Dermis blood vessel endothelial cell (primary cell): ENCODE measurements at places on chromosomes 7 and 10.
A peak's percentile ranks its signal among the peaks of the same experiment; 100 is the strongest.

GRCh38 chr7:148698397-148699023 lies at the start of gene CUL1:
Gene CUL1, plus strand, starts transcription at chr7:148698903. Its CDS starts 31,220 bp downstream, at chr7:148730123.
- DNase-seq: peak; percentile 80

GRCh38 chr7:47614450-47614849 lies 32.5 kb upstream of the TNS3 start:
- no peak for DNase-seq

DNA sequence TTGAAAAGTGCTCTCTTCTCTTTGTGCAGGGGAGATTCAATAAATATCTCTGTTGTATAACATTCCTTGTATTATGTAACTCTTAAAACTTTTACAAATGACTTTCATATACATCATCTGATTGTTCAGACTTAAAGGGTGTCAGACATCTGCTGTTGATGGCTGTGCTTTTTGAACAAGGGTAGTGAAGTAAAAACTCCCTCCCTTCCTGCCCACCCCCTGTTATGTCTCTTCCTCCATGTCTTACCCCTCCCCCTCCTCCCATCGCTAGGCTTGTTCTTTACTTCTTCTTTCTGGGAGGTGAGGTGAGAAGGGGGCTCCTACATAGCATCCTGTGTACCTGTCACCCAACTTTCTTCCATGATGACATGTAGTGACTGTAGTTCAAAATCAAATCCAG lies 23.4 kb upstream of the ABCB4 start:
- no peak for DNase-seq

- no peak for DNase-seq
These were observed 77.6 kb upstream of the LRRC4 start for GRCh38 chr7:128108641-128109423.

GRCh38 chr7:1368682-1369571 lies 90.3 kb downstream of the MICALL2 start:
- peak; percentile 6 for DNase-seq

DNA sequence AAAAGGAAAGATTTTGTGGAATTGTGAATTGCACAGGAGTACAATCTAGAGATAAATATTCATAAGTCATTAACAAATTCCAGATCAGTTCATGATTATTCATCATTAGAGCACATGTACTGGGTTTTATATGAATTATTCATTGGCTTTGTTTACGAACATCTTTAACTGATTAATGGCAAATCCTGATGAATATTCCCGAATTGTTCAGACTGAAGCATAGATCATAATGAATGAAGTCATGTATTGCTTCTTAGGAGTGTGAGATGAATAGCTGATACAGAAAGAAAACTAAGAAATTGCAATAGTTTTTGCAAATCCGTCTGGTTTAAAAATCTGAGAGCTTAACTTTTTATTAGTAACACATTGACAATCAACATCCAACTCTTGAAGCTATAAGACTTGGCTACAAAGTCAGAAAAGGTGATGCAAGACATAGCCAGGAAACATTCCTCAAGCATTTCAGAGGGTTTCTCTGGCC lies 183.6 kb upstream of the DGKB start:
- DNase-seq: no peak

DNA sequence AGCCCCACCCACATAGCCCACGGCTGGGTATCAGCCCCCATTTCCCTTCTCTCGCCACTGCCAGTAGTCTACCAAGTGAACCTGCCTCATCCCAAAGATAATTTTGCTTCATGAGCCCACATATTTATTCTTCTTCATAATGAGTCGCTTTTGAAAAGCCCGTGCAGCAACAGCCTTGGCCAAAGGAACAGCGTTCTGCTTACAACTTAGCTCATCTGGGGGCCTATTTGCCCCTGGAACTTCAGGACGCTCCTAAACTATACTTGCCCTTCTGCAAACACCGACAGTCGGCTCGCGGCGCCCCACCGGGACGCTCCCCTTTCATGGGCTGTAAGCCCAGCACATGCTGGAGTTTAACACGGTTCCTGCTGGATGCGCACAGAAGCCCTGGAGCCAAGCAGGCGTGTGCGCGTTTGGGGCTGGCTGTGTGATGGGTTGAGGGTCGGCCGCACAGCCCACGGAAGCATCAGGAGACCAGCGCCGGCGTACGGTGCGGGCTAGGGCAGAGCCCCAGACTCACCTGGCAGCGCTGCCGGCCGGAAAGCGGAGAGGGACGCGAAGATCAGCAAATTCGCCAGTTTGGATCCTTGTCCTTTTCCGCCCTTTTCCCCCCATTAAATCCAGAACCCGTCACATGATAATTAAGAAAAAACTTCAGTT lies 370 bp downstream of the TMEM60 start:
- DNase-seq: no peak

GRCh38 chr10:127000598-127000997 lies 95.4 kb downstream of the DOCK1 start:
- no peak for DNase-seq

DNA sequence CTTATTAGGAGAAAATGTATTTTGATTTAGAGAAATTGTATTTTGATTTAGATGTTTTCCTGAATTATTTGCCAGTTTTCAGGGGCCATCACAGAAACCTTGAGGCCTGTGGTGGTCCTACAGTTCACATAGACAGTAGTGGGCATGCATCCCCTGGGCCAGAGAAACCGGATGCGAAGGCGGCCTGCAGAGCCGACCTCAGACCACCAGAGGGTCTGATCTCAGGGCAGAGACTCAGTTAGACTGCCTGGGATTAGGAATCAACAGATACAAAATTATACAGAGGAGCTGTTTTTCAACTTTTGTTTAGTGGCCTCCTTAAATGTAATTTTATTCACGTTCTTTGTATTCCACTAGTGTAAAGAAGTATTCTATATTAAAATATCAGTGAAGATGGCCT lies 158.4 kb downstream of the PAXIP1 start:
- no peak for DNase-seq

GRCh38 chr10:117502421-117503243 lies 39.9 kb upstream of the EMX2 start:
- no peak for DNase-seq

DNA sequence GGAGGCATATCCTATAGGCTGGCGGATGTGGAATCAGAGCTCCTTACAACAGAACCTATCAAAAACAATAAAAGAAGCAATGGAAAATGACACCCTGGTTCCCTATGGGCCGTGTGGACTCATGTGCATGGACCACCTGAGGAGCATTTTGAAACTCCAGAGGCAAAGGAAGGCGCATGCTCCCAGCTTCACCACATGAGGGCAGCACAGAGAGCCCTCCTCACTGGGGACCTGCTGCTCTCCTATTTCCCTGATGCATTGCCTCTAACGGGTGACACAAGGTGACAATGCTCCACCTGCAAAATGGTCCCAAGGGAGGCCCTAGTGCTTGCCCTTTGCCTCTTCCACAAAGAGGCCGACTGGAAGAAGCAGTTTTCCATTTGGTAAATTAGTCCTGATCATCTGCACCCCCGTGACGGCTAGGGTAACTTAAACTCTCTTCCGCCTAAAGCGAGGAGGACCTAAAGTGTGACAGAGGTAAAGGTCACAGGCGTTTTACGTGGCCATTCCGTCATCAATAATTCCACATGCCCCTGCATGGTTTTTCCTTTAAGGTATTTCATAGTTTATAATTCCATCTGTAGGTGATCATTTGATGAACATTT lies 67.7 kb downstream of the GPAM start:
- peak; percentile 61 for DNase-seq

GRCh38 chr7:116616555-116617059 lies 55.4 kb upstream of the MET start:
- peak; percentile 89 for DNase-seq

GRCh38 chr10:52740913-52741675 lies 31.5 kb downstream of the MBL2 start:
- peak; percentile 61 for DNase-seq

- peak; percentile 40 for DNase-seq
These were observed 15.6 kb upstream of the PPIF start for GRCh38 chr10:79331709-79332108.

DNA sequence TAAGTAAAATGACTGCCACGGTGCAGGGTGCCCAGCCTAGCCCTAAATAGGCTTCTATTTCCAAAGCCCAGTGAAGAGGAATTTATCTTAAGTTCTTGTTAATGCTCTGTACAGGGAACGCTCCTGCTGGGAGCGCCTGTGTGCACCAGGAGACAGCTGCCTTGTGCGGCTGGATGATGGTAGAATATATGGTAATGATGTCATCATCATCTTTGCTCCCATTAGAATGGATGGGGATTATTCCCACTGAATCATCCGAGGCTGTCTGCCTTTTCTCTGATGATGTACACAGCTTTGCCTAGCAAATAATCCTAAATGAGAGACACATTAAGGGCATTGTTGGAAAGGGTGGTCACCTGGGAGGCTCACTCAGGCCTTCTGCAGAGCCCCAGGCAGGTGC lies 928.1 kb downstream of the CCSER2 start:
- no peak for DNase-seq

- peak; percentile 78 for DNase-seq
These were observed 870 bp downstream of the FZD1 start for GRCh38 chr7:91264924-91265681.

DNA sequence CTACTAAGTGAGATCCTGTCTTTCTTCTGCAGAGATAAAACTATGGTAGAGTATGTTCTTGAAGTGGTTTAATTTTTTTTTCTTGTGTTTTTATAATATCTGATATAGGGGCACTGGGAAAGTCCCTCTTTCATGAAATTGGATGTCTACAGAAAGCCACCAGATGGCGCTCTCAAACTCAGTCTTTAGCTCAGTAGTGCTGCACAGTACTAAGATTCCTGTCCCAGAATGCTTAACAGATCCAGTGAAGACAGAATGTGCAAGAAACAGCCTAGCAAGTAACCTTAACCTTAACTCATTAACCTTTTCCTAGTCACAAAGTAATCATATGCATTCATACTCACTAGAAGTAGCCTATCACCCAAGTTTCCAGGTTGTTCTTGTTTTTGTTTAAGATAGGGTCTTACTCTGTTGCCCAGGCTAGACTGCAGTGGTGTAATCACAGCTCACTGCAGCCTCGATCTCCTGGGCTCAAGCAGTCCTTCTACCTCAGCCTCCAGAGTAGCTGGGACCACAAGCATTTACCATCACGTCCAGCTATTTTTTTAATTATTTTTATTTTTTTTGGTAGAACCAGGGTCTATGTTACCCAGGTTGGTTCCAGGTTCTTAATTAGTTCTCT lies 56.7 kb downstream of the IDE start:
- peak; percentile 91 for DNase-seq

GRCh38 chr7:27138472-27138871 lies 5.0 kb downstream of the HOXA5 start:
- no peak for DNase-seq

DNA sequence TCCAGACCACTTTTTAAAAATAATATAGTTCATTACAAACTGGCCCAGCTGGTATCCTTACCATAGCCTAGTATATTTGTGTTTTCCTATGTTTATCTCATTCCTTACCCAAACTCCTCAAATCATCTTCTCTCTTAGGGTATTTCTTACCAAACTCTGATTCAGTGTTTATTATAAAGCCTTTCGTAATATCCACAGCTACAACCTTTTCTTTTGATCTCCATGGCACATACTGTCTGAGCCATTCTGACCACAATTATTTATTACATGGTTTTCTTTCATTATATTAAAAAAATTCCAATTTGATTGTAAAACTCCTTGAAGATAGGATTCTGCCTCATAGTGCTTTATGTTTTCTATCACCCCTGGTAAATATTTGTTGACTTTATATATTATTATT lies 94.2 kb downstream of the LRMDA start:
- no peak for DNase-seq

DNA sequence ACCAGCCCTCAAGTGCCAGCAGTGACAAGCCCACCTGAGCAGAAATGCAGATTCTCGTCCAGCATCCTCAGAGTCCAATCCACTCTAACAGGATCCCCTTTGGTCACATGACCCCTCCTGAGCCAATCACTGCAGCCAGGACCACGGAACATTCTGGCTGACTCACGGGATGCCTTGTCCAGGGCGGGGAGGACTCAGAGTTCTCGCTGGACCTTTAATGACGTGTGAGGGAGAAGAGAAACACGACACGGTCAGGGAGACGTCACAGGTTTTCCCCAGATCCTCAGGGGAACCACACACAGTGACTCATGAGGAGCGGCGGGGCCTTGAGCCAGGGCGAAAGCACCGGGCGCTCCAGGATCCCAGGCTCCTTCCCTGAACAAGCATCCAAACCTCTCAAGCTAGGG lies 155.7 kb downstream of the PTPRN2 start:
- DNase-seq: no peak

- DNase-seq: no peak
These were observed 467.5 kb upstream of the LRRN3 start for GRCh38 chr7:110623436-110623835.

DNA sequence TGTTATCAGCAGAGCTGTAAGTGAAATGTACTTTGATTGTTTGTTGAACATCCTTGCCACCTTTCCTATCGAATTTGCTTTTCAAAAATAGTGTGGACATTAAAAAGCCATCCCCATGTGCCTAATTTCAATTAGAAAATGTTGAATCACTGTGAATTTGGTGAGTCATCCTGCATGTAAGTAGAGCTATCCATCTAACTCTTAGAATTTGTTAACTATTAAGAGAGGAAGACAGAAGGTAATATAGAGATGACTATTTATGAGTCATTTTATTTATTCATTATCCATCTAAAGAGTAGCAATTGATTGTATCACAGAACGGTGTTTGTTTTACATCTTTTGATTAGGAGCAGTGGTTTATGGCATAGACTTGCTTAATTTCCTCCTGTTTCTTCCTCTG lies 154.7 kb downstream of the MGMT start:
- no peak for DNase-seq

DNA sequence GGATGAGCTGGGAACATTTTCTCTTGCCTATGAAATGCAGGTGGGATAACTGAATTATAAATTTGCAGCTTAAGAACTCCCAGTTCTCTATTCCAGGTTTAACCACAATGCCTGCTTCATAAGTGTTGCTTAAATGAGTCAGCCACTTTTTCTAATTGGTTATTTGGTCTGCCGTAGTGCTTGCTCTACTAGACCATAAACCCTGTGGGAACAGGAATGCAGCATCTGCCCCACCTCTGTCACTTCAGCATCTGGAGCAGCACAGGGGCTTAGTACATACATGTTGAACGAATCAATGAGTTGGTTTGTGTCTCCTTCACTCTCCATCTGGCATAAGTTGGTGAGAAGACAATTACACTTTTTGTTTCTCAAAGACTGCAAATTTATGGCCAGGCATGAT lies 95.2 kb upstream of the PTER start:
- DNase-seq: no peak

- no peak for DNase-seq
These were observed 328.6 kb downstream of the CRPPA start for GRCh38 chr7:16092711-16093110.

DNA sequence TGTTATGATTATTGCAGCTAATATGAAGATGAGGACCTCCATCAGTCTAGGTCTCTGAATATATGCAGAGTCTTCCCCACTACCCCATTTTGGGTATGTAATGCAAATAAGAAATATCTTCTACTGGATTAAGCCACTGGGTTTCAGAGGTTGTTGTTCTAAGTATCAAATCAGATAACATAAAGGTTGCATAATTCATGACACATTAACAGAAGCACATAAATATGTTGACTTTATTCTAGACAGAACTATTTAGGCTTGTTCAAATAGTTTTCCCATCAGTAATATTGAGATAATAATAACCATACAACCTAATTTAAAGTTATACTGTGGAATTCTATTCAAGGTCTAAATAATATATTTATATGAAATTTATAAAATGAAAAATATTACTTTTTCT lies 157.1 kb downstream of the ETV1 start:
- no peak for DNase-seq
